SW480 (cell line): ENCODE measurements at places on chromosomes 13 and 19.

- DNase-seq = no peak
Observed at GRCh38 chr13:44362394-44363040, 11.1 kb upstream of the SERP2 start.

- DNase-seq = no peak
Observed at GRCh38 chr19:14168993-14169392, 32.6 kb upstream of the ASF1B start.

DNA sequence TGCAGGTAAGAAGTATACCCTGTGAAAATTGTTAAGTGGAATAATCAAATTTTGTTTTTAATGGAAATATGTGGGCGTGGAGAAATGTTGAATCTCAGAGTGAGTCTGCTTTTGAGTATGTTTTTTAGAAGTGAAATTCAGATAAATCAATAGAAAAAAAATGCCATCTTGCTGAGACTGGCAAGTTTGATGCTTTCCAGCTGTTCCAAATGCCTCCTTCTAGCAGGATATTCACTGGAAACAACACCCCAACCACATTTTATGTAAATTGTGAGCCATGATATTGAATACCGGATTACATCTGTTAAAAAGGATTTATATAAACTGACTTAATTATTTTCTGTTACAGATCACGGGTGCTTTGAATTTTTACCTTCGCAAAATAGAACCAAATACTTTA lies 115.4 kb downstream of the ITGBL1 start:
- DNase-seq = no peak

DNA sequence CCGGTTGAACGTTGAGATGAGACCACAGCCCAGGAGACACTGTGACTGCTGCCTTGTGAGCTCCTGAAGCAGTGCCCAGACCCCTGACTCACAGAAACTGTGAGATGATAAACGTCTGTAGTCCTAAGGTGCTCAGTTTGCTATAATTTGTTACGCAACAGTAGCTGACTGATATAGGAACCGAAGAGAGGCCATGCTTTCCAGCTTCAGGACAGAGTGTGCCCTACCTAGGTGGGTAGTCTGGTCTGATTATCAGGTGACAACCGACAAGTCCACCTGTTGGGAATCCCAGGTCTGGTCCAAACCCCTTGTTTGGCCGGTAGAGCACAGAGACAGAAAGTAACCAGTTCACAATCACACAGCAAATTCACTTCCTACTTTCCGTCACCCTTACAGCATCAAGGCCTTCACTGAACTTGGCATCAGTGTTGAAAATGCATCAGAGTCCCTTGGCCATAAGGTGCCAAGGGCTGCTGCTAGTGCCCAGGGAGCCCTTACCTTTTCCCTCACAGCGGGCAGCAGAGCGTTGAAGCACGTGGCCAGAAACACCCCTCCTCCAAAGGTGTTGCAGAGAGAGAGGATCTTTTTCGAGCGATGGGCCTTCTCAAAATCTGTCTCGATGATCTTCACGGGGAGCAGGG lies 3.1 kb downstream of the SLC39A3 start:
- DNase-seq = no peak
